ENCODE measurements at places on chromosomes 3 and 15.

DNA sequence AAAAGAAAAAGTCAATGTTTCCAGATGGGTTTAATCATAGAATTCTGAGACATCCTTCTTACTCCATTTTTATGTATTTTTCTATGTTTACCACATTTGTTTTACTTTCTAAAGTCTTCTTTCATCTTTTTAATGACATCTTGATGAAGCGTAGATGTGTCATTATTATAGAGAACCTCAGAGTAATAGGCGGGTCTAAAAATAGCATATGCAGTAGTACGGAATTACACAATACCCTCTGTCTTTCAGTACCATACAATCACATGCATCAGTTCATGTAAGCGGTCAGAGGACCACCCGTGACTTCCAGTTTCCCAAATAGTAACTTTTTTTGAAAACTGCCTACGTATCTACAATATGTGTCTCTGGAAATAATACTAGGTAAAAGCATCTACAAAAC is 224.0 kb downstream of the PLOD2 start:
- no peak for DNase-seq

DNA sequence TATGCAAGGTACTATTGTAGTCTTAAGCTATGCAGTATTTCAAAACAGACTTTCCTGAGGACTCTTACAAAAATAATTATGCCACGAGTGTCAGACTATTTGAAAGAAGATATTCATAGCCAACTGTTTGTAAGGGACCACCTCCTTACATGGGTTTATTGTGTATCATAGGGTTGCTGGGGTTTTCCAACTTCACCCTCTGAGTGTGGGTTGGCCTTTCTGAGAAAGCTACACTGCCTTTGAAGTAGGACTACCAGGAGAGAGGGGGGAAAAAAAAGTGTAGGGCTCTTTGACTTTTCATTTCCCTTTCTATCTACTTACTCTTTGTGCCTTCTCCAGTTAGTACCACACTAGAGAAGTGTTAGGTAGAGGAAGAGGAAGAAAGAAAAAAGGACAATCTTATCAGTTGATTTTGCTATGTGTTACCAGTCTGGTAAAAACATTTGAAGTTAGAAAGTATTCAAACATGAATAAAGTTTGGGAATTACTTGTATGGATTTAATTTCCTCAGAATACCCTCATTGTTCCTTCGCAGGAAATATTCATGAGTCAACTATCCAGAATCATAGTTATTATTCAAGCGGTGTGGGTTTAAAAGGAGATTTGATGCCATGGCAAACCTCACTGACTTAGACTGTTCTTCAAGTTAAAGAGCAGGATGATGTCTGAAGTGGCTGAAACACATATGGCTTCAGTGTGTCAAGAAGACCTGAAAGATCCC is 329.3 kb upstream of the THBS1 start:
- no peak for DNase-seq

DNA sequence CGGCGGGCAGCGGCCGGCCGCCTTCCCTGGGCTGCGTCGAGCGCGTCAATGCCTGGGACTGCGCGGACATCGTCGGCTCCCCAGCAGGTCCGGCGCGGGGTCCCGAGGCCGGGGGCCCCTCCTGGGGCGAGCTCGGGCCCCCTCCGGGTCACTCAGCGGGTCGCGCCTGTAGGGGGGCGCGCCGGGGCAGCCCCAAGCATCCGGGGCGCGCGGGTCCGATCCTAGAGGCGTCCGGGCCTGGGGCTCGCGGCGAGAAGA is 725 bp downstream of the TLE3 start:
- no peak for DNase-seq

DNA sequence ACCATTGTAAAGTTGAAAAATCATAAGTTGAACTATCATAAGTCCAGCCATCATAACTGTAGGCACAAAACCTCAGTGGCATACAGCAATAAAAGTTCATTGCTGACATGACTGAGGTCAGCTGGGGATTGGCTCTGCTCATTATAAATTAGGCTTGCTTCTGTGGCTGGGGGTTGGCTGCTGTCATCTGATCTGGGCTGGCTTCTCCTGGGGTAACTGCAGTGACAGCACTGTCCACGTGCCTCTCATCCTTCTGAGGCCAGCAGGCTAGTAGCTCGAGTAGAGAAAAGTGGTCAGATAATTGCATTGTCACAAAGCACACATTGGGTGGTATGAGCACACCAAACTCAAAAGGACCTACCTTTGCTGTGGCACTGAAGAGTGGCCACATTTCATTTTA is 31.3 kb downstream of the CMTM7 start:
- DNase-seq, result no peak

DNA sequence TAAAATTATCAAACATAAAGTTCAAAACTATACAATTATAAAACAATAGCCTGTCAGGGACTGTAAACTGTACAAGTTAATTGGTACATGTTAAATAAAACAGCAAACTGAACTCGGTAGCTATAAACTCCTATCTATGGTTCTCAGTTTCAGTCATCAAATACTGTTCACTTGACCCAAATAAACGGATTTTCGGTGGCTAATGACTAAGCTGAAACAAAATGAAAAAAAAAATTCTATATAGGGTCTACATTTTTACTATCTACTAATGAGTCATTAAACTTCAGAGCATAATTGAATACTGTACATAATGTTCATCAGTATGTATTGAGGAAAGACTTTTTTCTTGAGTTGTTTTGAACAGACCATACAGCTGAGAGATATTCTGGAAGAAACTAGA is 6.6 kb downstream of the PROK2 start:
- no peak for DNase-seq

- DNase-seq, result no peak
Observed at GRCh38 chr15:48748535-48748934, 62.3 kb downstream of the CEP152 start.

- DNase-seq, result no peak
Observed at GRCh38 chr3:37995652-37996641, 5.4 kb downstream of the VILL start.

- no peak for DNase-seq
Observed at GRCh38 chr3:197856199-197856816, 65.3 kb downstream of the LRCH3 start.

- no peak for DNase-seq
Observed at GRCh38 chr3:150274372-150274771, 133.7 kb upstream of the TSC22D2 start.

DNA sequence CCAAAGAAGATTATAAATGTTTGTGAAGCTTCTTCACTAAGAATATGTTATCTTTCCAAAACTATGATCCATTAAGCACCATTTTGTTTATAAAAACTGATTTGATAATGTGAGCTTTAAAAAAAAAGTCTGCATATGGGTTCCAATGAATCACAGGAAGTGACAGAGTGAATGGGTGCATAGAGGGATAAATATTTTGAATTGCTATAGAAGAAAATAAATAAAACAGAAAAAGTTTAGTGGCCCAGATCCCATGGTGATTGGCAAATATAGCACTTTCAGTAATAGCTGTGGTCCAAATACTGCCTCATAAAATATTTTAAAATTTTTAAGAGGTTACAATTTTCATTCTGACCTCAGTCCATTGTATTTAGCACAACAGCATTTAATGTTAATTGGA is 19.2 kb downstream of the CPA3 start:
- no peak for DNase-seq

- DNase-seq, result no peak
Observed at GRCh38 chr3:42960282-42960681, 18.8 kb upstream of the GASK1A start.

DNA sequence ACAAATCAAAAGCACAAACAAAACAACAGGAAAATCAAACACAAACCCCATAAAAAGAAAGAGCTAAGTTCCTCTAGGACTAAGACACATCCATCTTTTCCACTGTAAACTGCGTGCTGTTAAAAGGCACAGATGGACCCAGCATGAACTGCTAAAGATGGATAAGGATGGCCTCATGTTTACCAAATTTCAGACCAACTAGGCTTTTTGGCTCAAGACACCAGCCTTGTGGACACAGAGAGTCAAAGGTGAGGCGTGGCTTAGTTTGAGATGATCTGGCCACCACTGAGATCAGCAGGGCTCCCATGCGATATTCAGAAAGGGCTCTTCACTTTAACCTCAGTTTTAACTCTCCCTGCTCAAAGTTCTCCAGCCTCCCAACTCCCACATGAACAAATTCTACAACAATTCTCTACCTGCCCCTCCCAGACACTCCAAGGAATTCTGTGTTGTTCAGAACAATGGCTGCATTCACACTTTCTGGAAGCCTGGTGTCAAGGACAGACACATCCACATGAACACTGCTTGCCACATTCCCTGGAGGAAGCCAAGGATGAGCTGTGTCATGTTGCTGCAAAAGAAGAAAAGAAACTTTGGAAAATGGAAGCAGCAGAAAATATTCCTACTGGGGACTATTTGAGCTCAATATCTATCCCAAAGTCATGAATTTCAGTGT is 198.4 kb upstream of the LRRN1 start:
- no peak for DNase-seq

- no peak for DNase-seq
Observed at GRCh38 chr3:147875498-147875897, 466.3 kb downstream of the ZIC1 start.

GRCh38 chr3:180409170-180409569 is 192.8 kb upstream of the TTC14 start:
- DNase-seq, result no peak

DNA sequence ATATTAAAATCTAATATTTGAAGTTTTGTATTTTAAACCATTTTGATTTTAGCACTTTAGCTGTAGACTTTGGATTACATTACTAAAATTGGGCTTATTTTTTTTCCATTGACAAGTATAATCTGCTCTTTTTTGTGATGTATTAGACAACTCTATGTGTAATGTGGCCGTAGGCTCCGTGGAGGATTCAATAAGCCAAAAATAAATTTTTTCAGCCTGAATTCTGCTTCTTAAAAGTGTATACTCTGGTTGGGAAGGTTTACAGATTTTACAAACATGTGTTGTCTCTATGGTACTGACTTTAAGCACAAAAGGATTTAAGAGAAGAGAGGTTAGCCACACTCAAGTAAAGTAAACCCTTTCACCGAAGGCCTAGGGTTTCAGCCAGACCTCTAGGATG is 110.8 kb downstream of the PLCL2 start:
- no peak for DNase-seq

DNA sequence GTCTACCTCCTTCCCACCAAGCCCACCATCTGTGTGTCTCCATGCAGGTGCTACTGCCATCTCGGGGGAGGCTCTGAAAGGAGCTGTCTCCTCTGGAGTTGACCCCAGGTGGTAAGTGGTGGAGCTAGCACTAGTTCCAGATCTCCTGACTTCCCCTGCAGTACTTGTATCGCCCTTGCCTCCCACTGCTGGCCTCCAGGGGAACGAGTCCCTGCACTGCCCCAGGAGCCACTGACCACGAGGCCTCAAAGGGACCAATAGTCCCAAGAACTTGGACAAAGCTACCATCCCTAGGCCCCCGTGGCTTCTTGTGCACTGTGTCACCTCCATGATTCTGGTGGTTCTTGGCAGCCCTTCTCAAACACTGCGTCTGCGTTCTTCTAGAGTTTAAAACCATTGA is 98.9 kb downstream of the TOP2B start:
- DNase-seq, result no peak

DNA sequence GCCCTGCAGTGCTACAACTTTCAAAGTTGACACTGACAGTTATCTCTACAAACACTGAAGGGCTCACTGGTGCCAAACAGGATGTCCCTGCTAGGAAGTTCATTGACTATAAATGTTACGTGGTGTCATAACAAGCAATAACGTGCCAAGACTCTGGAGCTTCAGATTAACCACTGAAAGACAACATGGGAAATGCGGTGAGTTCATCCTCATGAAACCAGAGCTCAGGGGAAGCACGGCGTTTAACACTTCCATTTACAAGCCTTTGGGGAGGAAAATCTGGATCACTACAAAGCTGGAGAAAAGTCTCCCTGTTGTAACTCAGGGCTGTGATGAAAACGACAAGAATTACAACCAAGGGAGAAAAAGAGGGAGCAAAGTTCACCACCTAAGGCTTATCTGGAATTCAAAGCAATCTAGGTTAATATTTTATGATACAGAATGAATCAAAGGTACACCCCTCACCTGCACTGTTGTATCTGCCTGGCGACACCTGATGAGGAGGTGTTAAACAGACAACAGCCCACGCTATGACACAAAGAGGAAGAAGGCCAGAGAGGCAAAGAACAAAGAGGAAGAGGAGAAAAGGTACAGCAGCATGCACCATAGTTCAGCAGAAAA is 27.0 kb downstream of the SHQ1 start:
- DNase-seq, result no peak

Data from NCI-H146 (cell line).